ENCODE measurements at places on chromosomes 5 and 9.

DNA sequence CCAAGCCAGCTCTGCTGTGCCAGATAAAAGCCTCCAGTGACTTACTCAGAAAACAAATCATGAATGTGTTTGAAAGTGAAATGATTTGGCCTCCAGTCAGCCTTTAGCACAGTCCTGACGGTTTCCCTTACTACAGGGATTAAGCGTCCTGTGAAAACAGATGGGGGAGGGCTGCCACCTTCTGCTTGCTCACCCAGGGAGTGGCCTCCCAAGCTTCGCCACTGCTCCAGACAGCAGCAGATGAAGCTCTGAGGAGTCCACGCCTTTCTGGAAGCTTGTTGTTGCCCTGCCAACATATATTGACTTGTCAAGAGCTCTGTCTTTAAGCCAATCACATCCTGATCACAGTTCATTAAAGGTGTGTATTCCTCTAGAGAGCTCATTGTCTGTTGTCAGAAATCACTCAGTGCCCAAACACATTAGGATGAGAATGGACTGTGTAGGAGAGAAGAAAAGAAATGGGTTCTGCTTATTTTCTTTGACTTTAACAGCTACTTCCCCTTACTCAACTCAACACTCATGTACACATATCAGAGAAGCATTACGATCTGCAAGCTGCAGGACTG, 4.9 kb upstream of the FYB1 start:
- H3K4me3 ChIP-seq, result no peak overlapping the region
- no peak overlapping the region for H3K27ac ChIP-seq
- no peak for DNase-seq
- no peaks in the 10 kb centered on the region for H3K27me3 ChIP-seq
- no peaks in the 10 kb centered on the region for H3K4me1 ChIP-seq

DNA sequence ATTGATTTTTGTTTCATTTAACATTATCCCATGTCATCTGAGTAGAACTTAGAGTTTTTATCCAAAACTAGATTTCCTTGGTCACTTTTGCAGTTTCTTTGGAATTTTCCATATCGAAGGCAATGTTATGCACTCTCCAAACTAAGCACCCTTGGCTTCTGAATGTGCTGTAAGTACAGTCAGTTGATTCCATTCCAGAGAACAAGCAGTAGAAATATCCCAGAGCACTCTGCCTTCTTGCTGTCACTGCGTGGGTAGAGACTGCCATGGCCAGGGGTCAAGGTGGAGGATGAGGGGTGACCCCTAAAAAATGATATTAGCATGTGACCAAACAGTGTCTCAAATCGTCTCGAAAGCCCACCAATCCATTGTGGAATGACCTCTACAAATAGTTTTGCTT, 36.2 kb downstream of the PIP5K1B start:
- H3K27me3 ChIP-seq, result peaks cover 5% of the 10 kb centered on the region
- H3K27ac ChIP-seq, result no peak overlapping the region
- no peak overlapping the region for H3K4me3 ChIP-seq
- H3K4me1 ChIP-seq, result peaks cover 8% of the 10 kb centered on the region
- no peak for DNase-seq

DNA sequence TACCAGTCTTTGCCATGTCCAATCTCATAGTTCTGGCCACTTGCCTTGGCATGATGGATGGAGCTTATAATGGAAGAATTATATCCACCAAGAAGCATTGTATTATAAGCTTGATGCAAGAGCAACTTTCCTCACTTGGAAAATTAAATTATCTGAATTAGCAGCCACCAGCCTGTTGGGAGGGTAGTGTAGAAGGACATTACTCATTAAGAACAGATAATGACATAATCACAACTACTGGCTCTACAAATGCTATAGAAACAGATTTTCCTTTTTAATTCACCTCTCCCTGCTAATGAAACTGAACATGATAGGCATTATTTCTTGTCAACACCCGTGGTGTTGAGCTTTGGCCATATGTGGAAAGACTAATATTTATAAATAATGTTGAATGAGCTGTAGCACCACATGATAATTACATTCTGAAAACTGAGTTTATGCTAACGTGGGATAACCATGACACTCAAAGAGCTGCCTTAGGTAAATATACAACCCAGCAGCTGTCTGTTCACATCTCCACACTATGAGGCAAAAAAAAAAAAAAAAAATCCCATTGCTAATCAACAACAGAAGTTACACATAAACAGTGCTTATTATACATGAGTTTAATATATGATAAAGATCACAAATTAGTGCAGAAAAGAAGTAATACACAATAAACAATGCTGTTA, 48.1 kb upstream of the NR4A3 start:
- no peaks in the 10 kb centered on the region for H3K4me1 ChIP-seq
- no peak overlapping the region for H3K4me3 ChIP-seq
- H3K27ac ChIP-seq, result no peak overlapping the region

GRCh38 chr5:17080361-17080760, 137.1 kb upstream of the BASP1 start:
- H3K27ac ChIP-seq, result no peak overlapping the region
- peaks cover 9% of the 10 kb centered on the region for H3K4me1 ChIP-seq
- H3K27me3 ChIP-seq, result no peaks in the 10 kb centered on the region
- no peak overlapping the region for H3K4me3 ChIP-seq

DNA sequence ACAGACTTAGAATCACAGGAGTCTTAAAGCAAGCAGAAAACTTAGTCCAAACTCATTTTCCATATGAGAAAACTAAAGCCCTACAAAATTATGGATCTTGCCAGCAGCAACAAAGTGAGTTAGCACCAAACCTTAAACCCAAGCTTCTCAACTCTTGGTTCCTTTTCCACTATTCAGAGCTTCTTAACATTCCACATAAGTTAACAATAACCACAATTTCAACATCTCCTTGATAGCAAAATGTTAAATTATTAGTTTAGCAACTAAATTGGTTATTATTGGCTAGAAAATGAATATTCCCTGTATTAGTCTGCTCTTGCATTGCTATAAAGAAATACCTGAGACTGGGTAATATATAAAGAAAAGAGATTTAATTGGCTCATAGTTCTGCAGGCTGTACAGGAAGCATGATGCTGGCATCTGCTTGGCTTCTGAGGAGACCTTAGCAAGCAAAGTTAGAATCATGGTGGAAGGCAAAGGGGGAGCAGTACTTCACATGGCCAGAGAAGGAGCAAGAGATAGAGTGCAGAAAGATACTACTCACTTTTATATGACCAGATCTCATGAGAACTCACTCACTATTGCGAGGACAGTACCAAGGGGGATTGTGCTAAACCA, 26.2 kb upstream of the ARSB start:
- no peak for DNase-seq
- no peak overlapping the region for H3K27ac ChIP-seq
- no peaks in the 10 kb centered on the region for H3K36me3 ChIP-seq
- no peaks in the 10 kb centered on the region for H3K4me1 ChIP-seq

- H3K4me3 ChIP-seq, result peak overlapping the region; percentile 71
- H3K27ac ChIP-seq, result no peak overlapping the region
- H3K36me3 ChIP-seq, result no peaks in the 10 kb centered on the region
- peak; percentile 42 for DNase-seq
These were observed 11.3 kb downstream of the RGS14 start for GRCh38 chr5:177368869-177369644.

DNA sequence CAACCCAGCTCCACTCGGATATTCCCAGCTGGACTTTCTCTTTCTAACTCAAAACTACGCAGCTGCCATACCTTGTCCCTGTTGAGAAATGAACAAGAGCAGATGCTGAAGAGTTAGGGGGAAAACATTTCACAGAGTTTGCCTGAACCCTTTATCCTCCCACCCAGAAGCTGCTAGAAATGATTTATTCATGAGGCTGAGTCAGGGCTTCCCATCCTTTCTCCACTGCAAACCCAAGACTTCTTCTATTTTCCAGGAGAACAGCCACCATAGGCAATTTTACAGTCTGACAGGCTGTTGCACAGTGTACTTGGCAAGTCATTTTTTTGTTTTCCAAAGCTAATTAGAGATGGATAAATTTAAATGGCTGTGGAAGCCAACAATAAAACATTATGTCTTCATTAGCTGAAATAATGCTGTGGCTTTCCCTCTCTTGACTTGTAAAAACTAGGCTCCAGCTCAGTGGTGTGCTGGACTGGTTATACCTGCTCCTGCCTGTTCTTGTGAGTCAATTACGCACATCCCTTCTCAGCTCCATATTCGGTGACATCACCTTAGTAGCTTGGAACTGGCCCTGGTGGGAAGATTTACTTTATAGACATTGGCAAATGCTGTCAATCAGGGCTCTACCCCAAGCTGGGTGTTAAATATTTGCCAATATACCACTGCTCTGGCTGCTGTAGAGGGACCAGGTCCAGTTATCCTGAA, 71.9 kb downstream of the KIF4B start:
- no peaks in the 10 kb centered on the region for H3K4me1 ChIP-seq
- no peaks in the 10 kb centered on the region for H3K36me3 ChIP-seq
- H3K27me3 ChIP-seq, result peaks cover 13% of the 10 kb centered on the region
- DNase-seq, result no peak

DNA sequence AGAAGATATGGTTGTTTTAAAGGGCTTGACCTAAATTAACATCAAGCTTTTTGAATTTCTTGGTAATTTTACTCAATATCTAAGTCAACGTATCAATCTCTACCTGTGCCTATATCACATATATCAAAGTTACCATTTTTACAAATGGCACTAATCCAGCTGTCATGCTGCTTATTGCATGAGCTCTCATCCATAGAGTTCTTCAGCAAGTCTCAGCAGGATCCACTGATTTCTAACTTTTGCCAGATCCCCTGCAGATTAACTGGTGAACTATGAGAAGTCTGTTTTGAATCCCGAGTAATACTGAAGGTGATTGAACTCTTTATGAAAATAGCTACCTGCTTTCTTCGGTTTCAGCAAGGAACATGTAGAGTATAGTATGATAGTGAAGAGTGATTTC, 1239.8 kb upstream of the ACO1 start:
- H3K36me3 ChIP-seq, result no peaks in the 10 kb centered on the region
- no peak for DNase-seq

- H3K4me1 ChIP-seq, result no peaks in the 10 kb centered on the region
- no peaks in the 10 kb centered on the region for H3K36me3 ChIP-seq
- H3K27me3 ChIP-seq, result no peaks in the 10 kb centered on the region
- DNase-seq, result no peak
- no peak overlapping the region for H3K4me3 ChIP-seq
These were observed 33.1 kb downstream of the EPB41L4A start for GRCh38 chr5:112385969-112386368.

- H3K4me1 ChIP-seq, result peaks cover 6% of the 10 kb centered on the region
- no peaks in the 10 kb centered on the region for H3K27me3 ChIP-seq
- peaks cover 5% of the 10 kb centered on the region for H3K36me3 ChIP-seq
- no peak overlapping the region for H3K4me3 ChIP-seq
- DNase-seq, result no peak
These were observed 24.4 kb downstream of the SHC3 start for GRCh38 chr9:89154218-89154617.

- no peak for DNase-seq
- H3K36me3 ChIP-seq, result peaks cover 3% of the 10 kb centered on the region
- no peaks in the 10 kb centered on the region for H3K27me3 ChIP-seq
- H3K4me3 ChIP-seq, result no peak overlapping the region
- peak overlapping the region; percentile 35 for H3K27ac ChIP-seq
- H3K4me1 ChIP-seq, result peaks cover 40% of the 10 kb centered on the region
These were observed 79.4 kb upstream of the GLRA1 start for GRCh38 chr5:152004095-152004494.

- no peak for DNase-seq
- no peaks in the 10 kb centered on the region for H3K36me3 ChIP-seq
- peaks cover 49% of the 10 kb centered on the region for H3K4me1 ChIP-seq
- H3K27me3 ChIP-seq, result peaks cover 10% of the 10 kb centered on the region
These were observed 33.0 kb downstream of the CAMK2A start for GRCh38 chr5:150256410-150257064.
